ENCODE measurements at places on chromosomes 2 and 18. TPM values are rescaled to one million over a fixed set of nuclear protein-coding genes. Genes with fewer than 3 reads are reported as not detected.

Gene SLC30A3
- 9.2 TPM for polyA plus RNA-seq

- no peak for DNase-seq
These were observed 13.6 kb upstream of the CXCR4 start for GRCh38 chr2:136131484-136131960.

GRCh38 chr2:43212216-43212835, 14.1 kb downstream of the ZFP36L2 start:
- no peak for DNase-seq

DNA sequence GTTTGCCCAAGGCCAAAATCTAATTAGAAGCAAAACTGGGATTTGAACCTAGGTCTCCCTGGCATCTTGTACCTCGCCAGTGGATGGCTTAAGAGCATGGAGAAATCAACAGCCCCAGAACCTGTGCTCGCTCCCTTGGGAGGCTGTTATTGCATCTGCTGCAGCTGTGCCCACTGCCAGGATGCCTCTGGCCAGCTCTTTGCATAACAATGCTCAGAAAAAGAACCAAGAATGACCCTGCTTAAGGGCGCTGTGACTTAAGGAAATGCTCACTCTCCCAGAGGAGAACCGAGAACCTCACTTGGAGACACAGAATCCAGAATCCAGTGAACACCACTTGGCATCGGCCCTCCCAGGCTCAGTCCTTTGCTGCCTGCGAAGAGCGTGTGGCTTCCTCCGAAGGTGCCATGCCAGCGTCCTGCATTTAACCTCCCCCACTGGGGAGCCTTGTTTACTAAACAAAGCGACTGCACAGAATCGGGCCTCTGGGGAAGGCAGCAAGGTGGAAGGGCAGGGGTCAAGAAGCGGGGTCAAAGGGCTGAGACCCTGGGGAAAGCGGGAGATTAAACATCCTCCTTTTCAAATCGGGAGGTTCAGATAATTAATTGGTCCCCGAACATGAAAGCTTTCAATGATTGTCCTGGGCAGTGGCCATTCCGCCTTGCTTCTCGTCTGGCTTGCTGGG, 71.0 kb upstream of the BOD1L2 start:
- no peak for DNase-seq

Measured in renal cortex interstitium (tissue), 15 donors.